ENCODE measurements at places on chromosomes 4 and X. TPM values are rescaled to one million over a fixed set of nuclear protein-coding genes. Genes with fewer than 3 reads are reported as not detected.

DNA sequence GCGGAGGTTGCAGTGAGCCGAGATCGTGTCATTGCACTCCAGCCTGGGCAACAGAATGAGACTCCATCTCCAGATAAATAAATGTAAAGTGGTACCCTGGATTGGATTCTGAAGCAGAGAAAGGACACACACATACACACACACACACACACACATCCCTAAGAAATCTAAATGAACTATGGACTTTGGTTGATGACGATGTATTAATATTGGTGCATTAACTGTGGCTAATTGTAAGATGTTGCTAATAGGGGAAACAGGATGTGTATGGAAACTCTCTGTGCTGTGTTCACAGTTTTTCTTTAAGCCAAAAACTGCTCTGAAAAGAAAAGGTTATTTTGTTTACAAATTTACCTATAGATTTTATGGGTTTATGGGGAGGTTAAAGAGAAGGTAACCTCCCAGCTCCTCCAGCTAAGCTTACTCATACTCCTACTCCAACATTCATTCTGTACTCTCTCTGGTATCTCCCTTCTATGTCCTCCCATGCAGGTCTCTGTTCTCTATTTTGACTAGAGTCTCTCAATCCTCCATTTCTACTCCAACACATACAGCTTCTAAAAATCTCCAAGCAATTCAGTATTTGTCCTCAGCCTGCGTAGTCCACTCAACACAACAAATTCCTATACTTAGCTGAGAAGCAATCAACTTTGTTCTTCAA is 46.5 kb upstream of the RELL1 start:
- DNase-seq, result no peak

DNA sequence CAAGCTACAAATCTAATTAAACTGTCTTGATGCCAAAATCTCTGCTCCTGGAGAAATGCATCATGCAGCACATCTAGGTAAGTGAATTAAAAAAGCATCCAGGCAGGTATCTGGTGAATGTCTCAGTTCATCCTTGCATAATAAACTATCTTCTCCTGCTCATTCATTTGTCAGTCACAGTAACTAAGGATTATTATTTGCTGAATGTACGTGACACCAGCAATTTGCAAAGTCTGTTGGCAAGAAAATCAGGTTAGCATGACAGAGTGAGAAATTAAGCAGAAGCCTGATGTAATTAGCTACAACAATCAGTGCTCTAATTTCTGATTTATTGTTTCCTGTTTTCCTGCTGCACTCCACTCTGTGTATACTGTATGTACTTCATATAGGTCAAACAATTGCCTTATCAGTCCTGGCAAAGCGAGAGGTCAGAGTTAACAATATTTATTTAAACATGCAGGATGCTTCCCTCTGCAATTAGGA is 213.6 kb downstream of the FBXO8 start:
- no peak for DNase-seq

GRCh38 chrX:15098505-15098904 is 171.4 kb downstream of the ASB9 start:
- DNase-seq, result no peak

DNA sequence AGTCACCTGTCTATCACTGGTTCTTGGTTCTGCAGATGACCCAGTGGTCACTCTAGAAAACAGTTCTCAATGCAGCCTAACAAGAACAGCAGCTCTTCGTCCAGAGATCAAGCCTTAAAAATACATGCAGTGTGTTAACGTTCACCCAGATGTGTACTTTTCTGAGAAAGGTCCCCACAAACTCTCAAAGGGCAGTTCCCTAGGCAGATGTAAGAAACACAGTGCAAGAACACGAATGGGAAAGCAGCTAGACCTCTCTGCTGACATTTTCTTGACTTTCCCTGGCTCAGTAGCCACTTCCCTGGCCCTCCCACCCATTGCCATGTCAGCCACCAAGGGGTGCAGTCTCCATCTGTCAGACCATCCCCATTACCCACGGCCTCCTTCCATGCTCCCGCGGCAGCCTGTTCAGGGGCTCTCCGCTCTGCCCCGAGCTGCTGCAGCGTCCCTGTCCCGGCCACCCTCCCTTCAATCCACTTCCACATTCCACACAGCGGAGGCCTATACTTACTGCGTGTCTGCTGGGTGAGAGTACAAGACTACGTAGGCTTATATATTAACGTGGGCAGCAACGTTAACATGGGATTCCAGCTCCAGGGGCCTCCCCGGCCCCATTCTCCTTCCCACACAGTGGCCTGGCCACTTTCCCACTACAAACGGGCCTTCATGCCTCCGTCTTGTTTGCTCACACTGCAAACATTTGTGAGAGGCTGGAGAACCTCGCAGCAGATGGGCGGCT is 34.3 kb downstream of the IRF2 start:
- no peak for DNase-seq

- peak; percentile 41 for DNase-seq
Measured at GRCh38 chrX:68929332-68930150, 100.7 kb downstream of the EFNB1 start.

- no peak for DNase-seq
Measured at GRCh38 chr4:42626629-42627146, 30.2 kb downstream of the ATP8A1 start.

DNA sequence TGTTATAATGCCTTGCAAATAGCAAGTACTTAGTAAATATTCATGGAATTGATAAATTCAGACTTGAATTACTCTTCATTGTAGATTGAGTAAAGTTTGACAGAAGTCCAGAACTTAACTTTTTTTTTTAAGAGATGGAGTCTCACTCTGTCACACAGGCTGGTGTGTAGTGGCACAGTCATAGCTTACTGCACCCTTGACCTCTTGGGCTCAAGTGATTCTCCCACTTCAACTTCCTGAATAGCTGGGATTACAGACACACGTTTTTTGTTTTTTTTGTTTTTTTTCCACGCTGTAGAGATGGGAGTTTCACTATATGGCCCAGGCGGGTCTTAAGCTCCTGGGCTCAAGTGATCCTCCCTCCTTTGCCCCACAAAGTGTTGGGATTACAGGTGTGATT is 32.1 kb downstream of the UBE2K start:
- DNase-seq, result peak; percentile 78

Gene CDKL5
- 10.1 TPM for total RNA-seq

Gene AIFM1
- total RNA-seq, result 17.0 TPM

Gene ERVMER34-1
- 1.2 TPM for total RNA-seq

Gene AVPR2
- total RNA-seq, result 2.6 TPM

Data from thyroid gland (tissue), 4 donors.